SJSA1 (cell line): ENCODE measurements at places on chromosomes 11 and 22. TPM values are rescaled to one million over a fixed set of nuclear protein-coding genes. Genes with fewer than 3 reads are reported as not detected.

OR5B21 gene
- total RNA-seq: not detected in 2 replicates

DNA sequence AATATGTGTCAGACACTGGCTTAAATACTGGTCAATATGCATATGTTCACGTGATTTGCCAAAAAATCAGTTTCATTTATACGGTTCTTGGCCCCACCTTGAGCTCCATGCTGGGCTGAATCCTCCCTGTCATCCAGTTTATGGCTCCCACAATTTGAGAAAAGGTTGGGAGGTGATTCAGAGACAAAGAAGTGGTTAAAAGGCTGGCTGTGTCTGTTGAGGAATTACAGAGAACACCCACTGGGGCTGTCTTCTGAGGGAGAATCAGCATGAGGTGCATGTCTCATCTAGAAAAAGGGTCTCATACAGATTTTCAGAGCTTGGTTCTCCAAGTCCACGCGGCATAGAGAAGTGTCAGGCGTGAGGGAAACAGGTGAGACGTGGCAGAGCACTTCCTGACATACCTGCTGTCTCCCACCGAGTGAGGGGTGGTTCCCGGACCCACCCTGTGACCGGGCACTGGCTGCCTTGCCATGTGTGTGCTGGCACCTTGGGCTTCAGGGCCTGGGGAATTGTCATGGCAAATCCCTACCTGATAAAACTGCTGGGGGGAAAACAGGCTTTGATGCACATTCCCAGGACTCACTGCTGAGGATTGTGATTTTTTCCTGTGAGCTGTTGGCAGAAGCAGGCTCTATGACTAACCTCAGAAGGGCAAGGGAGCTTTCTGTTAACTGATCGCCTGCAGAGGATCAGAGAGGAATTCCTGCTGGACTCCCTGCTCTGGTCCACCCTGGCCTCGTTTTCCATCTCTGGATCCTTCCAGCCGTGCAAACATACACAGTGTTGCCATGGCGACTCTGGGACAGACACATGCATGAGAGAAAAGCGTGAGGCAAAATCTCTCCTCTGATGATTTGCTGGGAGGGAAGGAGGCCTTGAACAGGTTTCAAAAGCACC, 223.6 kb downstream of the ADAMTS15 start:
- no peak for DNase-seq
- H3K36me3 ChIP-seq: no peaks in the 10 kb centered on the region
- no peaks in the 10 kb centered on the region for H3K27me3 ChIP-seq
- peaks cover 32% of the 10 kb centered on the region for H3K4me1 ChIP-seq
- no peak overlapping the region for H3K4me3 ChIP-seq

DNA sequence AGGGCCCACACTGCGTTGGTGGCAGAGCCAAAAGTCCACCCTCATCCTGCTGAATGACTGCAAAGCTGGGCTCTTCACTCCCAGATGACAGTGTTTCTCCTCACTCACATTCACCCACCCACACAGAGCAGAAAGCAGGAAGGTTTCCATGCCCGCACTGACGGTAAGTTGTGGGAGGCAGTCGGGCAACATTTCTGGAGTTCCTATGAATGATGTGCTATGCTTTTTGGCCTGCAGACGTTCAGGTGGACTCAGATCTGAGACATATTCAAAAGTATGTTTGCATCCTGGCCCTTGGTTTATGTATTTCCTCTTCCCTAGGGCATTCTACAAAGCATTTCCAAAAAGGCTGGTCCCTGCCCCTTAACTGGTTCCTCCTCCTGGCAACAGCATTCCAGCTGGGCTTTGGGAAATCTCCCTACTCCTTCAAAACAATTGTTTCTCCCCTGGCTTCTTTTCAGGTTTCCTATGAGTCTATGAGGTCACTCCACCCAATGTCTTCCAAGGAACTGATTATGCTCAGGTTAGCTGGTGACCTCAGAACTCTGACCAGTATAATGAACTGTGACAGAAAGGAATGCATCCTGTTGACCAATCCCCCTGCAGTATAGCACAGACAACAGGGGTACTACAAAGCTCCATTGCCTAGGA, 36.4 kb downstream of the PACSIN2 start:
- no peak for DNase-seq
- no peak overlapping the region for H3K27ac ChIP-seq
- peaks cover 13% of the 10 kb centered on the region for H3K4me1 ChIP-seq
- H3K36me3 ChIP-seq: peaks cover 5% of the 10 kb centered on the region
- H3K27me3 ChIP-seq: no peaks in the 10 kb centered on the region

DNA sequence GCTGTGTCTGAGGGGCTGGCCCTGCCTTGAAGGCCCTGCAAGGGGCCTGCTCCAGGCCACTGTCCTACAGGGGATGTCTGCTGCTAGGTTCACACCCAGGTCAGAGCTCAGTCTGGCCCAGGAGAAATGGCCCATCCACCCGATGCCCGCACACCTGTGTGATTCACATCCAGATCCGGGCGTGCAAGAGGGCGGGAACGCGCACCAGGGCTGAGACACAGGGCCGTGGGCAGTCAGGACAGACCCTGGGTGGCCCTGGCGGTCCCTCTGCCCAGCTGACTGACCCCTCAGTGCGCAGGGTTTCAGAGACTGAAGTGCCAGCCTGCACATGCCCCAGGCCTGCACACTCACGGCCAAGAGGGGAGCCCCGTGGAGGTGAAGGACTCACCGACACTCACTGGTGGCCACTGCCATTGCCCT, 7.4 kb downstream of the TOLLIP start:
- no peak overlapping the region for H3K4me3 ChIP-seq
- DNase-seq: no peak
- H3K27me3 ChIP-seq: no peaks in the 10 kb centered on the region
- no peaks in the 10 kb centered on the region for H3K36me3 ChIP-seq

STX5 gene
- total RNA-seq: 45.7 and 45.8 TPM in 2 replicates

- no peak for DNase-seq
- no peaks in the 10 kb centered on the region for H3K27me3 ChIP-seq
- H3K36me3 ChIP-seq: no peaks in the 10 kb centered on the region
- no peak overlapping the region for H3K27ac ChIP-seq
- no peak overlapping the region for H3K4me3 ChIP-seq
- H3K4me1 ChIP-seq: no peaks in the 10 kb centered on the region
Measured at GRCh38 chr11:105975128-105975527, 46.9 kb downstream of the MSANTD4 start.

- DNase-seq: no peak
- H3K27ac ChIP-seq: no peak overlapping the region
- peaks cover 5% of the 10 kb centered on the region for H3K4me1 ChIP-seq
- H3K36me3 ChIP-seq: peaks cover 47% of the 10 kb centered on the region
Measured at GRCh38 chr11:63869683-63870082, 30.8 kb downstream of the MARK2 start.

- H3K27ac ChIP-seq: peak overlapping the region; percentile 97
- no peaks in the 10 kb centered on the region for H3K27me3 ChIP-seq
- peaks cover 27% of the 10 kb centered on the region for H3K4me1 ChIP-seq
- H3K4me3 ChIP-seq: no peak overlapping the region
Measured at GRCh38 chr22:30830907-30831306, 136.2 kb downstream of the OSBP2 start.

DNA sequence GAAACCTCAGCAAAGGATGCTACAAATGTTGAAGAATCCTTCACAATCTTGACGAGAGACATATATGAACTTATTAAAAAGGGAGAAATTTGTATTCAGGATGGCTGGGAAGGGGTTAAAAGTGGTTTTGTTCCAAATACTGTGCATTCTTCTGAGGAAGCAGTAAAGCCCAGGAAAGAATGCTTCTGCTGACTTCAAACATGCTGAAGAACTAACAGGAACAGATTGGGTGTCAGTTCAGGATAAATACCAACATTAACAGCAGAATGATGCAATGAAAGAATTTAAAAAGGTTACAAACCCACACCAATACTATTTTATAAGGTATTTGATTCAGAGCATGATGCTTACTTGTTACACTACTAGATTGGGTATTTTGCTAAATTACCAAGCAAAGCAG, 33.9 kb downstream of the RAB39A start:
- H3K27ac ChIP-seq: no peak overlapping the region
- H3K4me3 ChIP-seq: no peak overlapping the region
- no peak for DNase-seq
- H3K27me3 ChIP-seq: no peaks in the 10 kb centered on the region

GRCh38 chr11:77353131-77353530, 51.6 kb upstream of the GDPD4 start:
- H3K27ac ChIP-seq: no peak overlapping the region
- no peak for DNase-seq
- H3K36me3 ChIP-seq: no peaks in the 10 kb centered on the region
- H3K4me3 ChIP-seq: no peak overlapping the region

BATF2 gene
- total RNA-seq: not detected in 2 replicates

GRCh38 chr22:22226448-22227187, 18.0 kb upstream of the VPREB1 start:
- H3K27me3 ChIP-seq: no peaks in the 10 kb centered on the region
- no peaks in the 10 kb centered on the region for H3K36me3 ChIP-seq
- H3K4me1 ChIP-seq: no peaks in the 10 kb centered on the region
- no peak overlapping the region for H3K4me3 ChIP-seq
- no peak for DNase-seq
- no peak overlapping the region for H3K27ac ChIP-seq

GRCh38 chr11:95802806-95803205, 12.5 kb downstream of the CEP57 start:
- no peaks in the 10 kb centered on the region for H3K4me1 ChIP-seq
- H3K27ac ChIP-seq: no peak overlapping the region
- no peak for DNase-seq
- 0 out of 2 replicates have a peak, but pooled peaks cover 5% of the 10 kb centered on the region for H3K36me3 ChIP-seq

CARD16 gene
- total RNA-seq: 36.7 and 123 TPM in 2 replicates

SCGB1D2 gene
- not detected in 2 replicates for total RNA-seq

DNA sequence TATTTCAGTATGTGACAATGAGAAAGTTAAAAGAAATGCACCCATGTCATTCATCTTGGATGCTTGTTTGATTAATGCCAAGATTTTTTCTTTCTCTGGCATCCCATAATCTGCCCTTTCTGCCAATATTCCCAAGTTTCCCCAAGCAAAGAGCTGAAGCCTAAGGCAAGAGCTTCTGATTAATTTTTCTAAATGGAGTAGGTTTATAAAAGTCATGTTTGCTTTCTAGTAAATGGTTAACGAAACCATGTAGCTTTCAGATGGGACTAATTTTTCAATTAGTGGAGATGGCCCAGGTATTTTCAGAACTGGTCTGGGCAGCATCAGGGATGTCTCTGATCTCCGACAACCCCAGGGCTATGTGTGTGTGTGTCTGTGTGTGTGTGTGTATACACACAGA, 55.3 kb downstream of the LRRC4C start:
- H3K4me1 ChIP-seq: no peaks in the 10 kb centered on the region
- H3K4me3 ChIP-seq: no peak overlapping the region
- peaks cover 2% of the 10 kb centered on the region; the same call in 1 of the 2 replicates for H3K27me3 ChIP-seq
- no peaks in the 10 kb centered on the region for H3K36me3 ChIP-seq

DNA sequence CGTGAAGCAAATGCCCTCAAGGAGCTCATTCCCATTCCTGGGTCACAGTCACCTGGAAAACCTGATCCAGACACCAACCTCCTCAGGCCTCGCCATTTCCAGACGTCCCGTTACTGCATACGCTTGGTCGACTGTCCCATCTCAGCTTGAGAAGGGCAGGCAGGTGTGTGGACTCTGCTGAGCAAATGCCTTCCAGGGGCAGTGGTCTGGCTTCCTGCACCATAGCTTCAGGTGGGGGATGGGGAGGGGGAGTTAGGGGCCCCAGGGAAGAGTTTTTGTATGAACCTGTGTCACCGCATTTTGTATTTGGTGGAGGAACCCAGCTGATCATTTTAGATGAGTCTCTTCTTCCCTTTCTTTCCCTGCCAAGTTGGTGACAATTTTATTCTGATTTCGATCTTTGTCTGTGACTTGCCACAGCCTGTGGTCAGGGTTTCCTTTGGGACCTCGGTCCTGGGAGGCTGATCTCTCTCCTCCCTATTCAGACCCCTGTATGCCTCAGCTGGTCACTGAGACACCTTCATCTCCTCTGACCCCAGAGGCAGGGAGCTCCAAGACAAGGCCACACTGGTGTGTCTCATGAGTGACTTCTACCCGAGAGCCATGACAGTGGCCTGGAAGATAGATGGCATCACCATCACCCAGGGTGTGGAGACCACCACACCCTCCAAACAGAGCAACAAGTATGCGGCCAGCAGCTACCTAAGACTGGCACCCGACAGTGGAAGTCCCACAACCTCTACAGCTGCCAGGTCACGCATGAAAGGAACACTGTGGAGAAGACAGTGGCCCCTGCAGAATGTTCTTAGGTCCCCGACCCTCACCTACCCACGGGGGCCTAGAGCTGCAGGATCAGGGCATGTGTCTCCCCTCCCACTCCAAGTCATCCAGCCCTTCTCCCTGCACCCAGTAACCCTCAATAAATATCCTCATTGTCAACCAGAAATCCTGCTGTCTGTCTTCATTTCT, 22.9 kb downstream of the IGLL5 start:
- H3K27ac ChIP-seq: no peak overlapping the region
- no peak for DNase-seq
- H3K4me1 ChIP-seq: no peaks in the 10 kb centered on the region
- H3K36me3 ChIP-seq: no peaks in the 10 kb centered on the region
- H3K27me3 ChIP-seq: no peaks in the 10 kb centered on the region

LMO2 gene
- 0.31 TPM in 1 of 2 replicates, not detected in the other for total RNA-seq

GRCh38 chr22:22655452-22656290, 11.3 kb downstream of the GGTLC2 start:
- no peaks in the 10 kb centered on the region for H3K4me1 ChIP-seq
- no peak for DNase-seq
- H3K36me3 ChIP-seq: no peaks in the 10 kb centered on the region
- H3K27ac ChIP-seq: no peak overlapping the region

DNA sequence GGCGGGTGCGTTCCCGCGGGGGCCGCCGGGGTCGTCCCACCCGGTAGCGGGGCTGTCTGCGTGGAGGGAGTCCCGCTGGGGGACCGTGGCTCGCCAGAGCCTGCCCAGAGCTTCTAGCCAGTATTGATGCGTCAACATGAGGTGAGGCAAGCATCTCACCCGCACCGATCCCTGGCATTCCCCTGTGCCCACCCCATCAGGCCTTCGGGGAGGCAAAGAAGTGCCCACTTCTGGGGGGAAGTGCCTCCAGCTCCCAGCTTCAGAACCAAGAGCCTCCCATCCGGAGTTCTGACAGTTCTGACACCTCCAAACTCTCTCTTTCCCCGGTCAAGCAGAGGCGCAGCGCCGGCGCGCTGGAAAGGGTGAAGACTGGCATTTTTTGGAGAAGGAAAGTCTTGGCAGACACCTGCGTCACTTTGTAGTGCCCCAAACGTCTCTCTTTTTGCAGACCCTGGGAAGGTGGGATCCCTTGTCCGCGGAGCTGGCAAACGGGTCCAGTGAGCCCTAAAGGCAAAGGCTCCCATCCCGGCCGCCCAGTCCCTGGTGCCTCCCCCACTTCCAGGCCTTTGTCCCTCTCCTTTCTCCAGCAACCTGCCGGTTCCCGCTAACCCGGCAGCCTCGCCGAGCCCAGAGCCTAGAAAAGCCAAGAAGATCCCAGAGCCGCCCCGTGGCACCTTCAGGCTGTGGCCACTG, 3.2 kb upstream of the PAX6 start:
- no peak for DNase-seq
- peaks cover 30% of the 10 kb centered on the region for H3K27me3 ChIP-seq
- no peak overlapping the region for H3K27ac ChIP-seq
- no peaks in the 10 kb centered on the region for H3K36me3 ChIP-seq
